ENCODE measurements at places on chromosomes 2 and 18.

GRCh38 chr2:152263911-152264310 is 71.1 kb upstream of the FMNL2 start:
- DNase-seq = no peak

DNA sequence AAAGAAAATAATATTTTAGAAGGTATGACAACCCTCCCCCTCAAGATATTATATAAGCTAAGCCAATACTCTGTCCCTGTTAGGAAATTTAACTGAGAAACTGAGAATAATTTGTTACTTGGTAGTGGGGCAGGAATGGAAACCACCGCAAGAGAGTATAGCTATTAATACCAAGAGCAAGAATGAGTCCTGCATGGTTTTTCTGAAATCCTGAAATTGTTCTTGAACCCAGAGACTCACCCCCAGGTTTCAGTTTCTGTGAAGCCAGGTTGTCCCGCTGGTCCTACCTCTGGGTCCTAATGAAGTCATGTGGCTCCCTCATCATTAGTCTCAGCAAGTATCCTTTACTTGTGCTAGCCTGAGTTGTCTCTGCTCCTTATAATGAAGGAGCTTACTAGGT is 671.0 kb upstream of the ACVR2A start:
- no peak for DNase-seq

GRCh38 chr18:9694174-9694573 is 13.9 kb upstream of the RAB31 start:
- no peak for DNase-seq

DNA sequence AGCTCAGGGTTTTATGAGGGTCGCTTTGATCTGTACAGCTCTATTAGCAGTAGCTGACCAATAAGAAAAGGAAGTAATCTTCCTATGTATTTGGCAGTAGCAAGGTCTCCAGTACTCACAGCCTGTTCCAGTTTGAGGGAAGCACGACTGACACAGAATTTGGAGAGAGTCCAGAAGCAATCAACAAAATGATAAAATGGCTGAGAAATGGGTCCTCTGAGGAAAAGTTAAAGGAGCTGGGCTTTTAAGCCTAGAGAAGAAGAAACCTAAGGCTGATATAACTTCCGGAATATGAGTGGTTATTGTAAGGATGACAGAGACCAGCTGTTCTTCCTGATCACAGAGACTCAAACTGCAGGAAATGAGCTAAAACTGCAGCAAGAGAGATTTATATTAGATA is 382.8 kb downstream of the GPD2 start:
- DNase-seq = no peak

DNA sequence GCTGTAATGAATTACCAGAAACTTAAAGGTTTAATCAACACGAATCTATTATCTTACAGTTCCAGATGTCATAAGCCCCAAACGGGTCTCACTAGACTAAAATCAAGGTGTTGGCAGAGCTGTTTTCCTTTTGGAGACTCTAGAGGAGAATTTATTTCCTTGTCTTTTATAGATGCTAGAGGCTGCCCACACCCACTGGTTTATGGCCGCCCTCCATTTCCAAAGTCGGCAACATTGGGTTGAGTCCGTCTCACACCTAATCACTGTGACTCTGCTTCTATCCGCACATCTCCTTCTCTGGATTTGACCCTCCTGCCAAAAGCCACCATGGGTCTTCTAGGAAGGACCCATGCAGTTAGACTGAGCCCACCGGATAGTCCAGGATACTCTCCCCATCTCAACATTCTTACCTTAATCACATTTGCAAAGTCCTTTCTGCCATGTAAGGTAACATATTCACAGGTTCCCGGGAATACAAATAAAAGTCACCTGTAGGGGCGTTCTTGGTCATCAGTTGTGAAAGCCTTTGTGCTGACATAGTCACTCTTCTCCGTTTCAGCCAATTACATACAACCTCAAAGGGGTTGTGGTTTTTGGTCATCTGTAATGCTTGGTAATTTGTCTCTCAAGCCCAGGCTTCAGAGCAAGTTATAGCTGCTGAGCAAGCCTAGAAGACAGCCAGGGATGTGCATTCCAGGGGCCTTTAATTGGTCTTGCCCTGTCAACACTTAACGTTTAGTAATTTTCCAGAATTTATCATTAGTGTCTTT is 179.4 kb downstream of the ANTXR1 start:
- no peak for DNase-seq

GRCh38 chr2:109525836-109526235 is 87.9 kb downstream of the SEPTIN10 start:
- no peak for DNase-seq

GRCh38 chr2:133641497-133641896 is 73.2 kb upstream of the NCKAP5 start:
- DNase-seq = no peak

- no peak for DNase-seq
Measured at GRCh38 chr2:40346535-40347354, 105.1 kb downstream of the SLC8A1 start.

DNA sequence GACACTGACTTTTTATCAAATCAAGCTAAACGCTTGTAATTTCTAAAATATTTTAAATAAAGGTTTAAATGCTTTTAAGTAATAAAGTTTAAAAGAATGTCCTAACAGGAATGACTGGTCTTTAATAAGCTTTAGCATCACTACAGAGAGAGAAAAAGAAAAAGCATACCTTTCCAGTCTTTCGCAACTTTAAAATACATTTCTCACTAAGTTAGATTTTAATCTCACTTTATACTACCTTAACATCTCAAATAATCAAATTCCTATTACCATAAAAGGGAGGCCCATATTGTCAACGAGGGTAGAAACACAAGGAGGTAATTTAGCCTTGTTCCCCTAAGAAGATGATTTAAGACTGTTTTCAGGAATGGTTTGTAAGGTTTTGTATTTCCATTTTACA is 80.7 kb downstream of the STRN start:
- DNase-seq = no peak

DNA sequence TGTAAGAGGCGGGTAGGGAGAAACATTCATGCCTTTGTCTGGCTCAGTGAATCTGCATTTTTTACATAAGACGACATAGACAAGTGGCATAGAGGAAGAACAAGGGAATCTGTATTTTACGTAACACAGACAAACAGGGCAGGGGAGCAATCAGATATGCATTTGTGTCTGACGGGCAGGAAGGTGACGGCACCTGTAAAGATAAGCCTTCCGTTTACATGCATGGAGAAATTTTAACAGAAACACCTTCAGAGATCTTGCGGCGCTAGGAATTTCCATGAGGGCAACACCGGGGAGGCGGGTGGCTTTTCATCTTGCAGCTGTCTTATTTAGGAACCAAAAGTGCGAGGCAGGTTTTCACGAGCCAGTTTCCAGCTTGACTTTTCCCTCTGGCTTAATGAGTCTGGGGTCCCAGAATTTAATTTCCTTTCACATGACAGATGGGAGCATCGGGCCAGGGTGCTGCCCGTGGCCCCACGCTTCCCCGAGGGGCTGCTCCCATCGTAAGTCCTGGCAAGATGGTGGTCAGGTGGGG is 42.6 kb downstream of the RTP5 start:
- DNase-seq = no peak

DNA sequence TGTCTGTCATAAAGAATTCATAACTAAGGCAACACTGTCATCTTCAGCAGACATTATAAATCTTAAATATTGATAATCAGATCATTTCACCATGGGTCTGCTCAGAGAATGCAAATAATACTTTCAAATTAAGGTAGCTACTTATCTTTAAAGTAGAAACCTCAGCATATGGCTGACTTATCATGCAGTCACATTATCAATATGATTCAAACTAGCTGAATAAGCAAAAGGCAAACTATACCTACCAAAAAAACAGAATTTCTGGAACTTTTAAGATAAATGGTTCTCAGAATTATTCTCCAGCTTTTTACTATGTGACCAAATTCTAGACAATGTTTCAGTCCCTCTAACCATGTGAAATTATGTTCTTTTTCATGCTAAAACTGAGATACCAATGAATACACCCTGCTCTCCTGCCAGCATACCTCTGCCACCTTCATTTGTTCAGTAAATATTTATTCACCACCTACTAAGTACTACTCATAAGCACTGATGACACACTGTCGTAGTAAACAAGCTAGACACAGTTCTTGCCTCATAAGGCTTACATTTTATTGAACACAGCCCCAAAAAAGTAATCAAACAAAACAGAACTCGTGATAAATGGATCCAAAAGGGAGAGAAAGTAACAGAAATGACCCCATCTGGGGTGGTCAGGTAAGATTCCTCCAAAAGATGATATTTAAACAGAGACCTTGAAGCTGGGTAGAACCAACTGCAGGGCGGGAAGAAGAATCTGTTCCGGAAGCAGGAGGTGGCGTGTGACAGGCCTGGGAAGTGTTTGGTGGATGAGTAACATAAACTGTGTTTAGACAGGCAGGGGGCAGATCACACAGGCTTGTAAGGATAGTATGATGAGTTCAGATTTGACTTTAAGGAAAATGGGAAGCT is 17.7 kb downstream of the SPIRE1 start:
- DNase-seq = no peak

- no peak for DNase-seq
Measured at GRCh38 chr2:151716721-151717120, 17.6 kb downstream of the NEB start.

GRCh38 chr2:17148407-17149145 is 369.7 kb downstream of the RAD51AP2 start:
- DNase-seq = peak; percentile 36

- DNase-seq = no peak
Measured at GRCh38 chr2:28509361-28509760, 13.5 kb downstream of the PLB1 start.

GRCh38 chr2:163182764-163183354 is 344.3 kb upstream of the KCNH7 start:
- DNase-seq = no peak

DNA sequence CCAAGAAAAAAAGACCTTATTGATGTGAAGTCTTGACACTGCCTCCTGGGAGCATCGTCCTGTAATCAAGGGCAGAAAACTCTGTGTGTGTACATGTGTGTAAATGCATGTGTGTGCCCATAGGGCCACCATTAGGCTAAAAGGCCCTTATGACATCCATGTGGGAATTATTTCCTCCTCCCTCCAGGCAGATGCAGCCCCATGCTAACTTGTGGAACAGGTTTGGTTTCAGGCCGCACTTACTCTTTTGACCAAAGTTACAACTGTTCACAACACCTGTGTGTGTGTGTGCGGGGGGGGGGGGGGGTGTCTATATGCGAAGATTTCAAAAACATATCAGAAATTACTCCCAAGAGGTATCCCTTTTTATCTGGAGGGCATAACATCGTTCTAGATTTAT is 87.4 kb upstream of the SLC14A2 start:
- DNase-seq = no peak

DNA sequence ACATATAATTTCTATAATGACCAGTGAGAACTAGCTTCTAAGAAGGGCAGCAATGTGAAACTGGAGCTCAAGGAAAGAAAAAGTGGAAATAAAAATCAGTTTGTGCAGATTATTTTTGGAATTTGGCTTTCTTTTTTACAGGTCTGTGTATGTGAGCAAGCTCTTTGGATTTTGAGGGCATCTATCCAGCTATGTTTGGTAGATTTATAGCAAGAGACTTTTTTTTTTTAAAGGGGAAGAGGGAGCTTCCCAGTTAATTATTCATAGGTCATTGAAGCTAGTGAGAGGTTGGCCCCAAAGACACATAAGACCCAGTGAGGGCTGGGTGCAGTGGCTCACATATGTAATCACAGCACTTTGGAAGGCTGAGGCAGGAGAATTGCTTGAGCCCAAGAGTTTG is 24.0 kb upstream of the COLEC12 start:
- DNase-seq = no peak

DNA sequence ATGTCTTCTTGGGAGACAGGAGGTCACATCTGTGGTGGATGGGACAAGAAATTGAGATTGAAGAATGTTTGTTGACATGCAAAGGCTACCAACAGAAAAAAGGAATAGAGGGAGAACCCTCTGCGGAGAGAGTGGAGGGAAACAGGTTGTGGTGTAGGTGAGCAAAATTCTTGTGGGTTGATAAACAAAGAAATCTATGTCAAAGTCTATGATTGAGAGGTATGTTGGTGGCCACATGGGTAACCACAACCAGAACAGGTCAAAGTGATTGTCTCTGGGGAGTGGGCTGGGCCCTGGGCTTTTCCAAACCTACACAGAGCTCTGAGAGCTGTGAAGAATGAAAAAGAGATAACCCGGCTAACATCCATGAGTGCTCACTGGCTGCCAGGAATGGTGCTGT is 62.8 kb upstream of the NCK2 start:
- no peak for DNase-seq

DNA sequence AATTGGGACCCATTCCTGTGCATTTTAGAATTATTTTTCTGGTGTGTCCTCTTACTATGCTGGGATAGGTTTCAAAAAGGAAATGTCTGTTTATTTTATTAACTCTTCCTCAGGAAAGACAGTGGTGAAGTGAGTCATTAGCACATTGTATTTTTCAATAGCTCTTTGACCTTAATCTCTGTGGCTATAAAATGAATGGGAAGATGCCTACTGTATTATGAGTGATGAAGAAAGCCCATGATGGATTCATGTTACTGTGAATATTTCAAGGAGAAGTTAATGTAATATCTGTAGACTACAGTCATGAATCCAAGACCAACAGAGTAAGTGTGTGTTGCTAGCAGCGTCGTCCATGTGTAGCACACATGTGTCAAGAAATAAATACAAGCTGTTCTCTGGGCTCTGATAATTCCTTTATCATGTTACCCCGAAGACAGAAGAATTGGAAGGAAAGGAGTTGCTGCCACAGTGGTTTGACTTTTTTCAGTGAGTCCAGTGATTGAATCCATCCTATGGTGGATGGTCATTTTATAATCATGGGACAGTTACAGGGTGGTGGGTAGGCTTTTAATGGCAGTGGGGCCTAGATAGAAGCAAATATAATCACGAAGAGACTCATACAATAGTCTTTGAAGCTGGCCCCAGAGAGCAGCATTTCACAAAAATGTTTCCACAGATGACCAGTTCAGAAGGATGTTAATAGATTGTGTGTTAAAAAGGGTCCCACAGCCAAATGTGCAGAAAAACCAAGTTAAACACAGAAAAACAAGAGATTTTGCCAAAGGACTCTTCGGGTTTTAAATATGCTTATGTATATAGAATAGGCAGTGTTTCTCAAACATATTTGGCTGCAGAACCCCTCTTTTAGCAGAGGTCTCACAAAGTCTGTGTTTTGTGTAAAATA is 239.7 kb upstream of the RASGRP3 start:
- no peak for DNase-seq

DNA sequence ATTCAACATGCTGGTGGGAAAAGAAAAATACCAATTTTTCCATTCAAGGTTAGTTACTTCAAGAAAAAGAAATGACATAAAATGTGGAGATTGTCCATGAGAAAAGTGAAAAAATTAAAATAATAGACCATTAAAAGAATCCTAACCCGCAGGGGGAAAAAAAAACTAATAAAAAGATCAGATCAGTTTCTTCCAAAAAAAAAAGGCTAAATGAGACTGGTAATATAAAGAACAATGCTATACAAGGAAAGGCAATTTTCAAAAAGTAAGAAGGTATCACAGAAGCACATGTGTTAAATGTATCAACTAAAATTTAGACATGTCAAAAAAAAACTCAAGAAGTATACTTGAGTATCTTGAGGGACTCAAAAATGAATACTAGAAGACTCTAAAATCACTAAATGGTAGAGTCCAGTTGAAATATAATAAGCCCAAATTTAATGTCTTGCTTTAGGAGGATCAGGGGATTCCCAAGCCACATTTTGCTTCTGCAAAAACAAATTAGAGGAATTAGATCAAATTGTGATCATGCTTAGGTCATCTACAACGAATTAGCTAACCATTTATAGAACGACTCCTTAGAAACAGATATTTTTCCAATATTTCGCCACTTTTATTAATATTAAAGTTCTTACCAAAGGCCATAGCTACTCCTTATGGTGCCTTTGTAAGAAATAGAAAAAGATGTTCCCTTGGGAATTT is 35.8 kb upstream of the GLS start:
- no peak for DNase-seq

All from nephron progenitor cell (in vitro differentiated cells).